C1 segment of cervical spinal cord (tissue), 14 donors: ENCODE measurements at places on chromosomes 7 and 10.

GRCh38 chr10:78489034-78489433 is 455.4 kb downstream of the RPS24 start:
- no peak for DNase-seq

DNA sequence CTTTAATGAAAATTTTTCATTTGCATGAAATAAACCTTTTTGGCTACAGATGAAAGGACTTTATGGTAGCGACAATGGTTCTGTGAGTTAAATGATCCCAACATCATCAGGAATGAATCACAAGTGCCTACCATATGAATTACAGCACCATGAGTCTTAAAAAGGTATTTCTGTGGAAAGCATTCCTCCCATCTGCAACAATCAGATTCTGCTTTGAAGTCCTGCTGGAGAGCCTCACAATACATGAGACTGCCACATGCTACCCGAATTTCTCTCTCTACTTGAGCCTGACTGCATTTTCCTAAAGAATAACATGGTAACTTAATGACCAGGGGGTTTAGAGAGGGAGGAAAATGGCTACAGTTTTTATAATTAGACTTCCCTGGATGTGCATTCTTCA is 190.3 kb downstream of the TWIST1 start:
- no peak for DNase-seq

DNA sequence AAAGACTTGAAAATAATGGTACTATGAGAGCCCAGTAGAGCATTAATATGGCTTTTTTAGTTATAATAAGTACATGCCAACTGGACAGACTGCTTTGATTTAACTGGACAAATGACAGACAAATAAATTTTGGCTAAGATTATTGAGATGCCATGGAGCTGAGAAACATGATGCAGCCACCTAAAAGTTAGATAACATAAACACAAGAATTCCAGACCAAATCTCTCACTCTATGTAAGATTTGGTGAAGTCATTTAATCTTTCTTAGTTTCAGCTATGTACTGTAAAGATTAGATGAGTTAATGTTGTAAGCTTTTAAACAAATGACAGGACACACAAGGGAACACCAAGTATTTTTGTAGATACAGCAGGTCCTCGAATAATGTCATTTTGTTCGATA is 118.2 kb downstream of the CACNA2D1 start:
- no peak for DNase-seq

- DNase-seq, result no peak
Observed at GRCh38 chr10:125816548-125816947, 6.5 kb downstream of the UROS start.

DNA sequence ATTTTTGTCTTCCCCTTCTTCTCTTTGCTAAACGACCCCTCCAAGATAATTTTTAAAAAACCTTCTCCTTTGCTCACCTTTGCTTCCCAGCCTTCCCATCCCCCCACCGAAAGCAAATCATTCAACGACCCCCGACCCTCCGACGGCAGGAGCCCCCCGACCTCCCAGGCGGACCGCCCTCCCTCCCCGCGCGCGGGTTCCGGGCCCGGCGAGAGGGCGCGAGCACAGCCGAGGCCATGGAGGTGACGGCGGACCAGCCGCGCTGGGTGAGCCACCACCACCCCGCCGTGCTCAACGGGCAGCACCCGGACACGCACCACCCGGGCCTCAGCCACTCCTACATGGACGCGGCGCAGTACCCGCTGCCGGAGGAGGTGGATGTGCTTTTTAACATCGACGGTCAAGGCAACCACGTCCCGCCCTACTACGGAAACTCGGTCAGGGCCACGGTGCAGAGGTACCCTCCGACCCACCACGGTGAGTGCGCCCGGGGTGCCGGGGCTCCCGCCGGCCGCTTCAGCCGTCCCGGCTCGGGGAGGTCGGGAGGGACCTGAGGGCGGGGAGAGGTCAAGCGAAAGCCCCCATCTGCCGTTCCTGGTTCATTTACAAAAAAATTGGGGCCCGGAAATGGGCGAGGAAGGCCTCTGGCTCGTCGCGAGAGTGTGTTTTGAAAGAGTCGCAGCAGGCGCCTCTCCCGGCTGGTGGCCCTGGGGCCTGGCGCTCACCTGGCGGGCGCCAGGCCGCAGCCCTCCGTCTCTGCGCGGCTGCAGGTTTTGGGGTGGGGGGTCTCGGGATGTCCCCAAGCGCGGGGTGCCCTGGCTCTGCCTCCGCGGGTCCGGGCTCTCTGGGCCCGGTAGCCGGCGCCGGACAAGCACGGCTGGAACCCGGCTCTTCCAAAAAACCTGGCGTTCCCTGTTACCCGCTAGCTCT is 1.2 kb downstream of the GATA3 start:
- no peak for DNase-seq

GRCh38 chr7:91835091-91835825 is 45.2 kb downstream of the MTERF1 start:
- no peak for DNase-seq

- no peak for DNase-seq
Observed at GRCh38 chr7:499853-500485, 19.7 kb downstream of the PDGFA start.

DNA sequence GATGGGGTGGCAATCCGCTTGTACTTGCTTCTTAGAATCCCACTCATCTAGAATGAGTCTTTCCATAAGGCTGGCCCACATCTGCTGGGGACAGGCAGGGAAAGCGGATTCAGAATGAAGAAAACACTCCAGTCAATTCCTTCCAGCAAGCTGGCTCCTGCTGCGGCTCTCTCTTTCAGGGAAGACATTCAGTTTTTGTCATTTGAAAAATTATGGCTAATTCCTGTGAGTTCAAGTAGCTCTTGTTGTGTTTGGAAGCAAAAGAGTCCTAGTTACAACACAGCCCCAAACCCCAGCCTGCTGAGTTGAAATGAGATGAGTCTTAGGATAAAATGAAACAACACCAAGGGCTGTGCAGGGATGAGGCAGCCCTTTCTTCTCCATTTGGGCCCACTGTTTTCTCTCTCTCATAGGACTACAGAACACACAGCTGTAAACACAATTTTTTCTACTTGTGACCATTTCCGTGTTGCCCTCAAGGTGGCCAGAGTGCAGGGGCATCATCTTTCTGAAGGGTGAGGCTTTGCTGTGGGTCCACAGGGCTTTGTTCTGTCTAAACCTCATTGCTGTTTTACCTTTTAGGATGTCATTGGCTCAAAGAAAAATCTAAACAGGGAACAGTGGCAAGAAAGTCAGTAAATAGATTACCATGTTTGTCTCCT is 90.8 kb upstream of the EEPD1 start:
- DNase-seq, result no peak

DNA sequence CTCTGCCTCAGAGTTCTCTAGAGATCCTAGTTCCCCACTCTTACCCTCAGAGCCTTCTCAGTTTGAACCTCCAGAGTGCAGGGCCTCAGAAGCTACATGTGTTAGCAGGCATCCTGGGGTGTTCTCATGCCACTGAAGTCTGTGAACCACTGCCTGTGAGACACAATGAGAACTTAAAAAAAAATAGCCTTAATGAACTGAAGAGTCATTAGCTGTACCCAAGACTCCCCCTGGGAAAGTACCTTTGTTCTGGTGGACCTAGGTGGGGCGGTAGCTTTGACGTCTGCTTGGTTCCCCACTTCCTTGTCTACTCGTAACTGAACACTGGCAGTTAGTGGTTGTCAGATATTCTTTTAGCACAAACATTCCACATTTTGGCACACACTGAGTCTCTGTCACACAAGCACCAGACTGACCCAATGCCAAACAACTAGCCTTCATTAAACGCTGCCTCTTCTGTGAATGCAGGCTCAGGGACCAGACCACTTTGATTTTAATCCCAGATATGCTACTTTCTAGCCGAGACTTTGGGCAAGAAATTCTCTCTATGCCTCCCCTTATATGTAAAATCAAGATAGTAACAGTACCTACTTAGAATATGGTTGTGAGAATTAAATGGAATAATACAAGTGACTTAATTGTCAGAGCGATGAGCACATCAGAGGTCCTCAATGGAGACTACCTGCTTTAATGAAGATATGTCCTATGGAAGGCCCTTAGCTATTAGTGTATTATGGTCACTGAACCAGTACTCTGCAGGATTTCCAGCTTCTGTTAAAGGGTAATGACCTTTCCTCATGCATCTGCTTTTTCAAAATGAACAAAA is 75.3 kb upstream of the CC2D2B start:
- no peak for DNase-seq

DNA sequence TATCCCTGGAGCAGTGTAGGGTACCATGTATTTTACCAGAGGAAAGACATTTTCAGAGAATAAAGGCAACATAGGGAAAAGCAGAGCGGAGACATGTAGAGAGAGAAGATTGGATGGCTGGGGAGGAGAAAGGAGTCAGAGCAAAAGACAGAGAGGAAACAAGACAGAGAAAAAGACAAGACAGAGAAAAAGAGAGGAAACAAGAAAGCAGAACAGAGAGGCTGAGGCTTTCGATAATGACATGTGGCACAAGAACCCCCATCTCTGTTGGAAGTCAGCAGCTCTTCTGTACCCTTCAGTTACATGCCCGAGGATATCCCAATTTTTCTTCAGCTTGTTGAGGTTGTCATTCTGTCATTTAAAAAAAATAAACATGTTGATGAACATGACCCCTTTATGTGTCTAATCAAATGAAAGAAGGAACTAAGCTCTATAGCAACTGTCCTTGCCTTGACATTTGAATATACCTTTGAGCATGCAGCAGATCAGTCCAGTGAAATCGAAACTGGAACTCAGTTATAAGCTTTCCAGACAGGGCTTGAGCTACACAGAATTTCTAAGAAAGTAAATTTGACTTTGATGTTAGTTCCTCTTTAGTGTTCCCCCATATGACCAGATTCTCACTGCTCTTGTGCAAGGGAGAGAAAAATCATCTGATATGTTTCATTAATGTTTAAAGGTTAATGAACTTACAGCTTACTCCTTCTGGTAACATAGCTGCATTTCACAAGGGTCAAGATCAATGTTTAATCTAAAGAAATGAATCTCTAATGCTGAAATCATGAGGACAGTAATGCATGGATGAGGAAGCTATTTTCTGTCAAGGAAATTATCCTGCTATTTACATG is 75.1 kb upstream of the SP4 start:
- no peak for DNase-seq

DNA sequence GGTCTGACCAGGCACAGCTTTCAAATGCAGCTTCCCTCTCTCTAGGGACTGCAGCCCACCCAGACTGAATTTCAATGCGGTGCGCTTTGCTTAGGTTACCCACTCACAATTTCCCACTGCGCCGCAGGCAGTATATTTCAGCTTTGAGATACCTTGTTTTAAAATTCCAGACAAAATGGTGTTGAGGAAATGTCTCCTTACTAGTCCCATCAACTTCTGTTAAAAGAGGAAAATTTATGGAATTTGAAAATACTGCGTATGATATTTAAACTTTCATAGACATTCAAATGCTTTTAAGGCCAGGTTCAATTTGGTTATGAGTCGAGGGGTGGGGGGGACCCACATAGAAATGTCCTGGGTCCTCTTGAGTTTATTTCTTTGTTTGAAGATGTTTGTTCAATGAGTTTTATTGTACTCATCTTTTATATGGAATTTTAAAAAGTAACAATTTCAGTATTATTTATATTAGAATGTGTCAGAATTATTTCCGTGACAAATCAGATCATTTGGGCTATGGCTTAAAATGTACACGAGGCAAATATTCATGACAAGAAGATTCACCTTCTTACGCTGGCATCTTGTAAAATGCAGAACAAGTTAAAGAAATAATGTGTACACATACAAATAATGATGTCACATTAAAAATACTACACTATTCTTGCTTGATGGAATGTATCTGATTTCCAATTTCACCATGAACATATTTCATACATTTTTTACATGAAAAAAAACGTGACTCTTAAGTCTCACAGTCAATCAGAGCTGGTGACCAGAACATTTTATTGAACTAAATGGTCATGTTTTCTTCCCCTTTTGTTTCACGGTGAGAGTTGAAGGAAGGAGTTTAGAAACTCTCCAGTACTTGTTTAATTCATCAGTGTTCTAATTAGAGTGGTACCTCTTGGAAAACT is 1.3 kb downstream of the IKZF1 start:
- DNase-seq, result no peak

DNA sequence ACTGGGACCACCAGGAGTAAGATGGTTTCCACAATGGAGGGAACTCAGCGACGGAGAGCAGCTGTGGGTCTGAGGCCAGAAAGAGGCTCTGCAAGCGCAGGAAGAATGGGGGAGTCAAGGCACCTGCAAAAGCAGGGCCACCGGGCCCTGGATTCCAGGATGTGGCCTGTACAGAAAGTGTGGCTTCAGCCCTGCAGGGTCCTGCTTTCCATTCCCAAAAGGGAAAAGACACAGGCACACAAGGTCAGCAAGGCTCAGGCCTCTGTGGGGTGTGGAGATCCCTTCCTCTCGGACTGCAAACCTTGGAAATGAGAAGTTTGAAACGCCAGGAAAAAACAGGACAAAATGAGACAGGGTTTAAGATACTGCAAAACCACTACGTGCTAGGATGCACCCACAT is 232.5 kb downstream of the TNS3 start:
- no peak for DNase-seq

GRCh38 chr7:14480281-14480680 is 422.3 kb downstream of the DGKB start:
- DNase-seq, result no peak

- DNase-seq, result no peak
Observed at GRCh38 chr7:114620208-114620607, 205.6 kb downstream of the FOXP2 start.
